ENCODE measurements at places on chromosomes 2 and 18.

DNA sequence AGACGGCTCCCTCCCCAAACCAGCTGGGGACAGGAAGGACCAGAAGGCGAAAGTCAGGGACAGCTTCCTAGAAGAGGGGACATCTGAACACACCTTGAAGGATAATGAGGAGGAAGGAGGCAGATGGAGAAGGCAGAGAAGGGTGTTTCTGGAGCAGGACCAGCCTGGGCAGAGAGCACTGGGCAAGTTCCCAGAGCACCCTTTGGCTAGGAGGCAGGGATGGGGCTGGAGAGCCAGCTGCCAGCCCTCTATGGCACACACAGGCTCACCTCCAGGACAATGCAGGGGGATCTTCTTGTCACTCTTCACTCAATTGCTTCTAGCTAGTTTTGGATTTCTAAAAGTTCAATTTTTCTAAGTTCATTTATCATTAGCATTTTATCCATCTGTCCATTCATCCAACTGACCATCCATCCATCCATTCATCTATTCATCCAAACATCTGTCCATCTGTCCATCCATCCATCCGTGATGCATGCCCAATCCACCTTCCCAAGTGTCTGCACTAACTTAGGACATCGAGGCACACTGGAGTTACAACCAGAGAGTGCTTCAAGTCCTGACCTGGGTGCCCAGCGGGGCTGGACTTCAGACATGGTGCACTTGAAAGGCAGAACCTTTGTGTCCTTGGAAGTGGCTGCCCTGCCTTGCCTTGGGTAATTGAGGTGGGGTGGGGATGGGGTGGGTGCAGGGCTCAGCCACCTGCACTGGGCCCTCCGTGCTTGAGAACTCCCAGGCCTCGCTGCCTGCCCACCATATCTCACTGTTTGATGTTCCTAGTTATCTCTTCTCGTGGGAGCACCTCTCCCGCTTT is 42.5 kb downstream of the INHBB start:
- H3K4me3 ChIP-seq = no peak overlapping the region
- H3K27ac ChIP-seq = no peak overlapping the region

GRCh38 chr2:157471078-157471477 is 27.2 kb upstream of the CYTIP start:
- no peak for DNase-seq
- H3K36me3 ChIP-seq = no peaks in the 10 kb centered on the region
- no peaks in the 10 kb centered on the region for H3K27me3 ChIP-seq
- no peaks in the 10 kb centered on the region for H3K4me1 ChIP-seq
- no peak overlapping the region for H3K27ac ChIP-seq

GRCh38 chr2:133200684-133201421 is 367.4 kb downstream of the NCKAP5 start:
- no peak overlapping the region for H3K4me3 ChIP-seq
- no peak overlapping the region for H3K27ac ChIP-seq
- no peak for DNase-seq

DNA sequence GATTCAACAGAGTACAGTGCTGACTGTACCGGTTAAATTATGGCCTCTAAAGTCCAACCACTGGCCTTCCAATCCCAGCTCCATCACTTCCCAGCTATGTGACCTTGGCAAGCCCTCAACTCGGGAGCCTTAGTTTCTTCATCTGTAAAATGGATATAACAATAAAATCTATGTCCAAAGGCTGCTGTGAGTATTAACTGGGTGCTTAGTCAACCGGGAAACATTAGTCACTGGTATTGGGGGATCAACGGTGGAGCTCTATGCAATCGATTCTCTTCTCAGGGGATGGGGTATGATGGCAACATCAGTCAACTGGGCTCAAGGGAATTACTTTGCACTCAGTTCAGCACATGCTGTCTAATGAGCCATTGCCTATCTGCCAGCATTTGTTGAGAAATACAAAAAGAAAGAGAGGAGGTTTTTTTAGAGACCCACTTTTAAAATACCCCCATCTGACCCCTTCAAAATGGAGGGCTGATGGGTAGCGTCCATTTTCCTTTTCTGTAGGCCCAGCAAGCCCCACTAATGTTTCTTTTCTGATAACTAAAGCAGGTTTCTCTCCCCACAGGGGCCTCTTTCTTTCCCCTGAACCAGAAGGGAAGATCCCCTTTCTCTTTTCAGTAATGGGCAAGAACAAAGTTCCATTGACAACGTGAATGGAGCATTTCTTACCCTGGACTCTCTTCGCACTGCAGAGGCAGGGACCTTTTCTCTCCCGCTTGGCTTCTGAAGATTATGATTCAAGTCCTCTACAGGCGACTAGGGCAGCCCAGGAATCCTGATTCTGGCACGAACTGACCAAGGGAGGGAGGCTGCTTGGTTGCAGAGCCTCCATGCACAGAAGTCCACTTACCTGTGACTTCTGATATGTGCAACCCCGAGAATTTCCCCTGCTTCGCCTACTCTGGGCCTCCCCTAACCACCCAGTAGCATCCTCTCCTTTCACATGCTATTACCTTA is 8.7 kb upstream of the AGFG1 start:
- no peak overlapping the region for H3K4me3 ChIP-seq
- H3K4me1 ChIP-seq = peaks cover 3% of the 10 kb centered on the region
- no peak for DNase-seq
- no peaks in the 10 kb centered on the region for H3K36me3 ChIP-seq
- H3K27ac ChIP-seq = no peak overlapping the region

DNA sequence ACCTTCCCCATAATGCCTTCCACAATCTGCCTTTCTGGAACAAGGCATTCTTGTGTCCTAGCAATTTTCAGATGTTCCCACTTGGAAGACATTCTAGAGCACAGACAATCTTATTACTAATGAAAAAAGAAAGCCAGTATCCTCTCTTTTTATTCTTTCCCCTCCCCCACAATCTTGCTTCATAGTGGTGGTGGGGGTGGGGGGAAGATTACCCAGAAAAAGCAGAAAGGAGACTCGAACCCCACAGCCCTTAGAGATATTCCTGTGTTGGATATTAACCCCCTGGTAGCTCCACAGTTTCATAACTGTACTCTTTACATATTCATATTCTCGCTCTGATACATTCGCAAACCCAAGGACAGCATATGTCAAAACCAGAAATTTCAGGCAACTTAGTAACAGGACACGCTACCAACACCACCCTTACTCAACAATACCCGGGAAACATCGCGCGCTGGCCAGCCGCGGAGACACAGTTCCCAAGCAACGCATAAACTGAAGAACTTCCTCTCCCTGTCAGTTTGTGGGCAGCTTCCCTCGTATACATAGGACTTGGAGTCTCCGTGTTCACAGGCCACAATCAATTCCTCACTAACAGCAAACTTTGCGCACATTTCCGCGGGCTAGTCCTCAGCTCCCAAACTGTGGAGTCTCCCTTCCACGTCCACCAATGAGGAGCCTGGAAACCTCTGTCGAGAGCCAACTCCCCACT is 793 bp downstream of the NR4A2 start:
- peaks cover 4% of the 10 kb centered on the region for H3K4me1 ChIP-seq
- H3K27me3 ChIP-seq = no peaks in the 10 kb centered on the region
- DNase-seq = peak; percentile 93
- H3K27ac ChIP-seq = peak overlapping the region; percentile 98
- H3K36me3 ChIP-seq = no peaks in the 10 kb centered on the region
